ENCODE measurements at places on chromosomes 1 and 21. TPM values are rescaled to one million over a fixed set of nuclear protein-coding genes. Genes with fewer than 3 reads are reported as not detected.
A peak's percentile ranks its signal among the peaks of the same experiment; 100 is the strongest.

DNA sequence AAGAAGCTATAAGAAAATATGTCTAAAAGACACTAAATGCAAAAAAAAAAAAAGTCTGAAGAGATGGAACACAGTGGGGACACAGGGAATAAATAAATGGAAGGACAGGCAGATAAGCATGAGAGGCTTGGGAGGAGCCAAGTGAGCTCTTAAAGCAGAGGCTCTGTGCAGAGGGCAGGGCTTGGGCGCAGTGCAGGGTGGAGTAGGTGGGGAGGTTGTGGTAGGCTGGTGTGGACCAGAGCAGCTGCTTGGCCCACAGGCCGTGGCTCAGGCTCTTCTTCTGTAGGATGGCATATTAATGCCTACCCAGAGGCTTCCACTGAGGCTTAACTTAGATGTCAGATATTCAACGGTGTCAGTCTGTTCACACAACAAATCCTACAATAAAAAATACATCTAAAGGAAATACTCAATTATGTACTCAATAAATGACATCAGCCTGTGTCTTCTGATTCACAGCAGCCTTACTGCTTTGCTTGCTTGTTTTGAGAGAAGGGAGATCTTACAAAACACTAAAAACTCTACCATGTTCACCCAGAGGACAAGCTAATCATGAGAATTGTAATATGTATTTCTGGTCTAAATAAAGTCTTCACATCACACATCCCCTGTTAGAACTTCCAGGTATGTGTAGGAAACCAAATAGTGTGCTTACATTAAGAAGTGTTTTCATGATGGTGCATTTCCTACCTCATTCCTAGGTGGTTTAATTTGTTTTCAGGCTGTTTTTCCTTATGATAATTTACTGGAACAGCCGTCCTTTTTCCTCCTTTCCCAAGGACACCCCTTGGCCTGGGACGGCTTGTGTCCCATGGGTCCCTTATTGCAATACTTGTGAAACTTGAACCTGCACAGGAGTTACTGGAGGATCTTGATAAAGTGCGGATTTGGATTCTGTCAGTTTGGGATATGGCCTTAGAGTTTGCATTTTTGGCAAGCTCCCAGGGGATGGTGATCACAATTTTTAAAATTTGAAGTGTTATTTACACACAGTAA is 24.9 kb downstream of the DIP2A start:
- DNase-seq: no peak

Gene STX12
- 65.7 TPM for total RNA-seq

Gene SORT1
- total RNA-seq: 195 TPM

DNA sequence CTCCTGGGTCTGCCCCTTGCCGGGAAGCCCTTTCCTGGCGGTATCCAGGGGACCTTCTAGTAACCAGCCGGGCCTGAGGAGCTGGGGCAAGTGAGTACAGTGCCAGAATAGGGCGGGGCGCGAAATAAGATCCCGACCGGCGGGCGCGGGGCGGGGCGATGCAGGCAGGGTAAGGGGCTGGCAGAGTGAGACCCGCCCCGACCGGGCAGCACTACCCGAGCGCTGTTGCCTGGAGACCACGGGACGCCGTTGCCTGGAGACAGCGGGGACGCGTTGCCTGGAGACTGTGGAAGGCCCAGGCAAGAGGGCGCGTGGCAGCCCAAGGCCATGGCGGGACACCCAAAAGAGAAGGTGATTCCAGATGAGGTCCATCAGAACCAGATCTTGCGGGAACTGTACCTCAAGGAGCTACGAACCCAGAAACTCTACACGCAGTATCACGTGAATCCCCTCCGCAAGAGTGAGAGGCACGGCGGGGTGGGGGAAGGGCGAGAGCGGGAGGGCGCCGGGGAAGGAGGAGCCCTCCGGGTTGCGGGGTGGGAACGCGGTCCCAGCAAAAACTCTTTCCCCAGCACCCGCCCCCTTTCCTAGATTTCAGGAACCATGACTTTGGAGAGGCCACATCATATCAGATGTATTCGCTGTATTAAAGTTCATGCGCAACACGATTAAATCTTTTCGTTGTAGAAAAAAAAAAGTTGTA is 24.3 kb downstream of the EBNA1BP2 start:
- no peak for DNase-seq

DNA sequence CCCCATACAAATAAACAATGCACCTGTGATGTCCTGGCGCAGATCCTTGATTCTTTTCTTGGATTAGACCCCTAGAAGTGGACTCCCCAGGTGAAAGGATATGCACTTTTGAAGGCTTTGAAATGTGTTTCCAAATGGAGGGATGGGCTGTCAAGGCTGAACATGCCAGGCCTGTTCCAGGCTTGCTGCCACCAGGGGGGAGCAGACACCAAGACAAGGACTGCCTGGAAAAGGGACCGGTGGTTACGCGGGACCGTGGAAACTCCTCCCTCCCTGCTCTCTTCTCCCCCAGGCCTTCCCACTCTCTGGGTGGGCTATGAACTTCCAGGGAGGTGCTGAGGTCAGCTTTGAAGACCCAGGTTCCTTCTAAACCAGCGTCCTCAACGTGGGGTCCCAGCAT is 12.7 kb downstream of the C1QB start:
- DNase-seq: no peak

DNA sequence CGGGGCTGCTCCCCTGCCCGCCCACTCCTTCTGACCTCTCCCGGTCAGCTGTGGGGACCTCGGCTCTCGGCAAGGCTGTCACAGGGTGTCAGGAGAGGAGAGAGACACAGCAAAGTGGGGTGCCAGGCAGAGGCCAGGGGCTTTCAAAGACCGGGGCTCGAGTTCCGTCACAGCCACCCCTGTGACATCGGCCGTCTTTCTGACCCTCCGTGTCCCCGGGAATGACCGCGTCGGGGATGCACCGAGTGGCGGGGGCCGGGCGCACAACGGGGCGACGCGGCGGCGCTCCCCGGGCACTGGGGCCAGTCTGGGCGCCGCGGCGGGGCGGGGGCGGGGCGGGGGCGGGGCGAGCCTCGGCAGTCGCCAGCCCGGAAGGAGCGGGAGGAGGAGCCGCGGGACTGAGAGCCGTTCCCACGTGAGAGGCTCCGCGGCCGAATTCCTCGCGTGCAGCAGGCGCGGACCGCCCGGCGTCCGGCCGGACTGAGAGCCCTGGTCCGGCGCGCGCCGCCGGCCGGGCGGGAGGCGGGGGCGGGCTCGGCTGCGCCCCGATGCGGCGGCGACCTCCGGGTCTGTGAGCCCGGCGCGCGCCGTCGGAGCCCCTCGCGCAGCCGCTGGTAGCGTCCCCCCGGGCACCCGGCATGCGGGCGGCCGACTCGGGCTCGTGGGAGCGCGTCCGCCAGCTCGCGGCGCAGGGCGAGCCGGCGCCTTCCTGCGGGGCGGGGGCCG is 229.7 kb upstream of the TMEM51 start:
- peak; percentile 30 for DNase-seq

GRCh38 chr1:241527146-241527545 is 5.0 kb upstream of the KMO start:
- DNase-seq: no peak

Gene EFNA3
- total RNA-seq: 0.63 TPM

DNA sequence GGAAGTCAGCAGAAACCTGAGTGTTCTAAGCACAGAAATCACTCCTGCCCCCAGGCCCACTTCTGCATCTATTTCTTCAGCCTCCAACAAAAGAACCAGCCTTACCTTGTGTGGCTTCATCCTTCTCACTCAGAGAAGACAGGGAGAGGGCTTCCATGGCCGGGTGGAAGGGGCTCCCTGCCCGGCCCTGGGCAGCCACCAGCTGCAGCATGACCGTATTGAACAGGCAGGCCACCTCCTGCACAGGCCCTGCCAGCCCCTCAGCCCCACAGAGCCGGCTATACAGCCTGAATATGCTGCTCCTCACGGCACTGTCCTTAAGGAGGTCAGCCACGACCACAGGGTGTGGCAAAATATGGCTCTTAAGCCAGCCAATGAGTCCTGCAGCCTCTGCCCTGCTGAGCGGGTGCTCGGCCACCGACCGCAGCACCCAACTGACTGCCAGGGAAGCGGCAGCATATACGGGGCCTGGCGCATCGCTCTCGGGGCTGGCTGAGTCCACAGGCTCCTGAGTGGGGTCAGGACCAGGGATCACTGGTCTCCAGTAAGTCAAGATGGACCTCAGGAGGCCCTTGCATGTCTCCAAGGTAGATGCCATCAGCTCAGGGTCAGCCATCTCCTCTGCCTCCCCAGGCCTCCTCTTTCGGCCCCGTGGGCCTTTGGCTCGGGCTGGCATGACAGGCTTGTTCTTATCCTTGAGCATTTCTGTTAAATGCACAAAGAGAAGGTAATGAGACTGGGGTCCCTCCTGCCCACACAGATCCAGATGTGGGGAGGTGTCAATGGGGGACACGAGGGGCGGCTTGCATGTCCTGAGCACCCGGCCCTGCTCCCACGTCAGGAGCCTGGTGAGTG is 17.9 kb downstream of the MRAP start:
- no peak for DNase-seq

DNA sequence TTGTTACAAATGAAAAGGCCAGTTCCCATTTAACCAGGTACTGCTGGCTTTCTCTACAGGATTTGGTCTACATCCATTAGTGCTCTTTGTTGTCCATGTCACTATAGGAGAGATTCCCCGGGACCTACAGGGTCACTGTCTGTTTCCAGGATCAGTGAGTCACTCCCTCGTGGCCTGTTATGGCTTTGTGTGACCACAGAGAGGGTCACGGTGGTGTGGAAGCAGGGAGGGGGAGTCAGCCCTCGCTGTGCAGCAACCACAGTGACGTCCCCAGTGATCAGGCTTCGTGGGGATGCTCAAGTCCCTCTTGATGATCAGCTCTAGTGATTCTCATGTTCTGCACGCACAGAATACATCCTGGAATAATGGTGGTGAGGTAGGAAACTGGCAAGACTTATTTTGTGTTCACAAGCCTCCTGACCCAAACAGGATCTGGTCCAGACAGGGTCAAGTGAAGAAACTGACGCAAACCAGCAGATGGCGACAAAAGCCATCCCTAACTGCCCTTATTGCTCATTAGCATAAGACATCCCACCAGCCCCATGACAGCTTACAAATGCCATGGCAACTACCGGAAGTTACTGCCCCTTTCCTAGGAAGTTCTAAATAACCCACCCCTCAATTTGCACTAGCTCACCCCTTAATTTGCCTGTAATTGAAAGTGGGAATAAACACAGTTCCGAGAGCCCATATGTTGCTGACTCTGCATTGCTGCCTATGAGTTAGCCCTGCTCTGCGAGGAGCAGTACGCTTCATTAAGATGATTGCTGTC is 98.5 kb downstream of the DISC1 start:
- no peak for DNase-seq

- no peak for DNase-seq
Observed at GRCh38 chr1:6834366-6834765, 49.1 kb downstream of the CAMTA1 start.

DNA sequence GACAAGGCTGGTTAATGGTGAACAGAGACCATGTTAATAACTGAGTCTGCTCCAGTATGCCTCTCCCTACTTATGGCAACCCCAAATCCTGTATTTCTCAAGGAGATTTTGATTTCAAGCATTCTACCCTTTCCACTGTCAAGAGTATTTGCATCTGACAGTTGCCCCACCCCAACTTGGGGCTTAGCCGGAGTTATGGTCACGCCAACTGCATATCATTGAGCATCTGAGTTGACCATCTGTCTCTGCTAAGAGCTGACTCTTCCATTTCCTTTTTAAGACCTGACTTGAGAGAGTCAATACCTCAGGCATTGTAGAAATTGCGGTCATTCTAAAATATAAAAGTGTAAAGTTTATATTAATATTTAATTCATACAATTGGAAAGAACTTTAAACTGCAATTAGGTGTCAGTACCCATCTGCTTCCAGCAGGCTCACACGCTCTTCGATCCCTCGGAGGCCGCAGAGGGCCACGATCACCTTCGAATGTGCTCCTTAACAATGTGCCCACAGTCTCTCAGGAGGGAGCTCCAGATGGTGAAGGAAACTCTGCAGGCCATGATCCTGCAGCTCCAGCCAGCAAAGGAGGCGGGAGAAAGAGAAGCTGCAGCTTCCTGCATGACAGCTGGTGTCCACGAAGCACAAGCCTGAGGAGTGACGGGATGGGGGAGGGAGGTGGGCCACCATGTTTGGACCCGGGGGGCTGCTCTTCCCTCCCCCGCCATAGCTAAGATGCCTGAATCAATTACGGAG is 409.8 kb downstream of the DISC1 start:
- DNase-seq: no peak

- DNase-seq: peak; percentile 96
Observed at GRCh38 chr1:15603050-15603965, 13.9 kb upstream of the DDI2 start.

DNA sequence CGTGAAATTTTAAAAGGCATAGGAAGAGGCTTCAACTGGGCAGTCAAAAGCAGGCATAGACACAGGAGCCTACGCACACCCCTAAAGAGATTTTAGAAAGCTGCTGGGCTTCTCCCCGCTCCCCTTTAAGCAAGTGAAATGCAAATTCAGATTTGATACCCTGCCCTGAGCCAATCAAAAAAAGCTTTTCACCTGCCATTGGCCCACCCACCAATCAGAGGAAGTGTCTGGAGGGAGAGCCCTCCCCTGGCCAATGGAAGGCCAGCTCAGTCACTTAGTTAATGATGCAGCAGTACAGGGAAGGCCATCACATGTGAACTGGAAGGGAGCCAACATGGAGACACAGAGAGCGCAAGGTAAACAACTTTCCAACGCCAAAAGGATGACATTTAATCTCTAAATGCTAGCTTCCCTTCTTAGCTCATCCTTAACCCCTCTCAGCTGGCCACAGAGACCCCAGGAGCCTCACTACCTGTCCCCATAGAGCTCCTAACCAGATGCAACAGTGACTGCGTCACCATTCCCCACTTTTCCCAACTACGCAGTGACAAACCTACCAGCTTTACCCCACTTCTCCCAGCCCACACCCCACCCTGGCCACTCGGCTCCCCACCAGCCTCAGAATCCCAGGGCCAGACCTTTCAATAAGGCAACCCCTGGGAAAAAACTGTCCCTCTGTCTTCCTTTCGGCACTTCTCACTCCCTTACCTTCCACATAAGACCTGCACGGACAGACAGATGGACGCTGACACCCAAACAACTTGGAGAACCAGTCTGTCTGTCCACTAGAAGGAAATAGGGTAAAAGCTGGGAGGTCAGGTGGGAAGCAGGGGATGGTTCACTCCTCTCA is 71.0 kb downstream of the CD46 start:
- peak; percentile 87 for DNase-seq

DNA sequence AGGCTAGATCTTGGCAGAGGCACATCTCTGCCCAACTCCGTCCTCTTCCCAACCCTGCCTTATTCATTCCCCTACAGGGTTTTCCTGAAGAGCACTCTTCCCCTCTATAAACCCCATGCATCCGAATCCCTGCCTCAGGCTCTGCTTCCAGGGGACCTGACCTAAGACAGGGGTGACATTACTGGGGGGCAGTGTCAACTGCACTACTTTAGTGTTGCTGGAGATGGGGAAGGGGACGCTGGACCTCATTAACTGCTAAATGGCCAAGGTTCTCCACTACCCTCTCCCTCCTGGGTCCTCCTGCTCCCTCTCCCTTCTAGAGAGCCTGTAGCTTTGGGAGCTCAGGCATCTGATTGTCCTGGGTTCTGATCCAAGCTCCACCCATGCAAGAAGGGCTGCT is 126.2 kb downstream of the GRIK3 start:
- no peak for DNase-seq

- no peak for DNase-seq
Observed at GRCh38 chr1:115687744-115688143, 46.0 kb downstream of the VANGL1 start.
